ENCODE measurements at places on chromosomes 2 and 18.

DNA sequence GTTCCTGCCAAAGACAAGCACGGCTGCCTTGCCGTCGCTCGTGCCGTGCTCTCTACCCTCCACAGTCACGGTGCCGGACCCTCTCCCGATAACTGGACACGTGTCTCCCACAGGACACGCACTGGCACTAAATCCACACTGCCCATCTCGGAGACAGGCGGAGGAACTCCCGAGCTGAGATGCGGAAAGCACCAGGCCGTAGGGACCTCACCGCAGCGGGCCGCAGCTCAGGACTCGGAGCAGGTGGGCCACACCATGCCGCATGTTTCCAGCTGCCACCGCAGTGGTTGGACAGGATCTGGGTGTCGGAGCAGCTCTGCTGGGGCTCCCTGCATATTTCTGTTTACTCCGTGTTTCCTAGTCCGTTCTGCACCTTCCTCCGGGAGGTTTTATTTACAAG lies 127.2 kb downstream of the TPO start:
- DNase-seq = no peak

GRCh38 chr2:73028841-73029240 lies 42.7 kb downstream of the SFXN5 start:
- DNase-seq = no peak

GRCh38 chr2:225894236-225894980 lies 494.9 kb downstream of the NYAP2 start:
- no peak for DNase-seq

DNA sequence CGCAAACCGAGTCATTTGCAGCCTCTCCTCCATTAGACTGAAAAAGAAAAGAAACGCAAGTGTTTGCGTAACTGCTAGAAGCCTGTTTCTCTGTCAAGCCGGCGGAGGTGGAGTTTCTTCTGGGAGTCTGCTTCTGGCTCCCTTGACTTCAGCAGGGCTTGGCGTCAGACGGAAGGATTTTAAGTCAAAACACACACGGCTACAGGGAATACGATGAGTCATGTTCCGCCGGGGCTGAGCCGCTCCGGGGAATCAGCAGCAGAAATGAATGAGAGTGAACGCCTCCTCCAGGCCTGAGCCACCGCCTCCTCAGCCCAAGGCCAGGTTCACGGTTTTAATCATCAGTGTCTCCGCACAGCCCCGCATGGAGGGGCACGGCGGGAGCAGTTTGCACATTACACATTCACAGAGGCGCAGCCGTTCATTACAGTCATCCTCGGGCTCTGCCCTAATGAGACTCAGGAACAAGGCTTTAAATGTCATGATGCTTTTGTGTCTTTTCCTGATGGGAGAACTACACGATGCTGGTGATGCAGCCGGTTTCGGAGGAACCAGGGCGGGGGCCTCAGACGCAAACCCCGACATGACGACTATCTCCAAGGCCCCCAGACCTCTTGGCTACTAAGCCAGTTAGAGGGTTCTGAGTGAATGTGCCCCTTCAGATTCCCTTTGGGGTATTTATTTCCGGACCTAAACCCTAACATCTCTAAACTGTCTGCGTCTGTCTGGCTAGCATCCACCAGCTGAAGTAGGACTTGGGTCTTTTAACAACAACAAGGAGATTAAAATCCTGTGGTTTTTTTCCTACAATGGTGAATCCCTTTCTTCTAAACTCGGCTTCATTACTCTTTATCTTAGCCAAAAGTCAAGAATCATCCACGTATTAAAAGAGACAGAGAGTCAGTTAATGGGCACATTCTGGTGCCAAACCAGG lies 11.1 kb upstream of the SCG2 start:
- DNase-seq = peak; percentile 89

- no peak for DNase-seq
Measured at GRCh38 chr2:62240546-62240945, 44.6 kb downstream of the B3GNT2 start.

DNA sequence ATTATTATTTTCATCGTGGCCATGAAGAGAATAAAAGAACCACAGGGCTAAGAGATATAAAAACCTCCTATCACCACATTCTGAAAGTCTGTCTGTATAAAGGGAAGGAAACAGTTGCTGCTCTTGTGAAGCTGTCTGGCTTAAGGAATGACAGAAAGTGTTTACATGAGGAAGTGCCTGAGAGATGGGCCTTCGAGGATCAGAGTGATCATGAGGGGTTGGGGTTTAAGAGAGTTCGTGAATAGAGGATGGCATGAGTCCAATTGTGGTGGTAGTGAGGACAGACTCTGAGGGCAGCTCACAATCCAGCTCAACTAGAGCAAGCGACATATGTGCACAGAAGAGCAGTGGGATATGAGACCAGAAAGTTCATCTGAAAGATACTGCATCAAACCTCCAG lies 65.8 kb upstream of the PIEZO2 start:
- no peak for DNase-seq

- DNase-seq = peak; percentile 75
Measured at GRCh38 chr2:150526827-150527226, 39.4 kb upstream of the RND3 start.
